ENCODE measurements at places on chromosomes 7 and 10. TPM values are rescaled to one million over a fixed set of nuclear protein-coding genes. Genes with fewer than 3 reads are reported as not detected.
A peak's percentile ranks its signal among the peaks of the same experiment; 100 is the strongest.

The CYP3A5 gene
- 3.4 TPM for total RNA-seq

- DNase-seq, result peak; percentile 71
Measured at GRCh38 chr7:149724661-149725425, 48.5 kb downstream of the ZNF467 start.

DNA sequence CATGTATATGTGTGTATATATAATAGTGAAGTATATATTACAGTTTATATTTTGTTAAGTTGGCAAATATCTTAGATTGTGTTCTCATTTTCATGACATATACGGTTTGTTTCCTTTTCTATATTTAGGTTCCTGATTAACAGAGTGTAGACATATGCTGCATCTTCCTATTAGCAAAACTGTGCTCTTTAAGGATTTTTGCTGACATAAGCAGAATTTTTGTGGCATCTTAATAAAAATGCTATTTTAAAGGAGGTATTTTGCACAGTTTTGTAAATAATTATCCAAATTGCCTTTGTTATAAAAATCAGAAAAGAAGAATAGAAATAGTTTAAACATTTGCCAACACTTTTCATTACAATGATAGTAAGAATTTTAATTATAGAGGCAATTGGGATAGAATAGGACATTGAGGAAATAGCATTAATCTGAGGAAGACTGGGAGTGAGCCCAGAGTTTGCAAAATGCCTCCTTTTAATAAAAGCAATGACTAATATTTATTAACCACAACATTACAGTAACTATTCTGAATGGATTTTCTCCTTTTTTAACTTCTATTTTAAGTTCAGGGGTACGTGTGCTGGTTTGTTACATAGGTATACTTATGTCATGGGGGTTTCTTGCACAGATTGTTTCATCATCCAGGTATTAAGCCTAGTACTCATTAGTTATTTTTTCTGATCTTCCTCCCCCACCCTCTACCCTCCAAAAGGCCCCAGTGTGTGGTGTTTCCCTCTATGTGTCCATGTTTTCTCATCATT lies 38.2 kb downstream of the KCND2 start:
- DNase-seq, result no peak

DNA sequence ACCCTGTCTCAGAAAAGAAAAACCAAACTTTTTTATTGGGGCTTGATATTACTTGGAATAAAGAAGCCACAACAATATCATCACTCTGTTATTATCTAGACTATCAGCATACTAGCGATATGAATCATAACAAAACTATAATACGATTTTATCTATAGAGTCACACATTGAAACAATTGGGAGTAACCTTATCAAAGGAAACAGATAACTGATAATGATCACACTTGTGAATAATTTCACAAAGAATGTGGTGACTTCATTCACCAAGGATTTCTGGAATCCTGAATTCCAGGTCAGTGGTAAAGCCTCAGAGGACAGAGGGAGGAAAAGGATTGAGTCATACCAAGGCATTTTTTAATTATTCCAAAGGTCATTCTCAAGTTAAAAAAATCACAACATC lies 32.1 kb upstream of the NMT2 start:
- no peak for DNase-seq

DNA sequence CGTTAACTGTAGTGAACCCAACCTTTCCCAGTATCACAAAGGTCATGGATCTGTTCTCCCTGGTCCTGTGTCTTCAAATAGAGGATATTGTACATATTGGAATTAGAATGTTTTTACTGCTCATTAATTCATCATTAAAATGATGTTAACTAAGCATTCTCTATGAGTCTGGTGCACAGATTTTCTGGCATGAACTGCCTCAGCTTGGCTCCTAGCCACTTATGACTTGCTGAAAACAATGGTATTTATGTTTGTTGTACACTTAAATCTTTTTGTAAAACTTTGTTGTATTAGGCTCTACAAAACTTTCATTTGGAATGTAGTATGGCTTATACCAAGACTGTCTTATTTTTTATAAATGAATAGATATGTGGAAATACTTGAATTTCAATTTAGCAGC lies 329.4 kb downstream of the TFEC start:
- no peak for DNase-seq

GRCh38 chr7:20834656-20835055 lies 48.0 kb upstream of the SP8 start:
- DNase-seq, result no peak

DNA sequence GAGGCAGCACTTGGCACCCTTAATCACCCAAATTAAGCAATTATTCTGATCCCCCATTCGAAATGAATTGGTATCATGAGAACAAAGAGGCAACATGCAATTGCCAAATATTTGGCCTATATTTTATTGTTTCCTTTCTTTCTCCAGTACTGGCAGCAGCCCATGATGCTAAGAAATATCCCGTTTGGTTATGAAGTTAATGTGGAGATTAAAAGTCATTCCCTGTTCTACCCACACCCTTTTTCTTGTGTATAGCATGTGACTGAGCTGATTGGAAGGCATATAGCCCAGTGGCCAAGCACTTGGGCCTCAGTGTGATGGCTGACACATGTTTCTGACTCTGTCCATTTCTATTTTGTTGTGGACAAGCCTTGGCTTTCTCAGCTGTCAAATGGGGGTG lies 692.3 kb upstream of the GALNT17 start:
- no peak for DNase-seq

The TMEM139 gene
- 1.2 TPM for total RNA-seq

- no peak for DNase-seq
Measured at GRCh38 chr7:36707465-36707864, 16.8 kb downstream of the AOAH start.

The DNAJC12 gene
- 4.1 TPM for total RNA-seq

DNA sequence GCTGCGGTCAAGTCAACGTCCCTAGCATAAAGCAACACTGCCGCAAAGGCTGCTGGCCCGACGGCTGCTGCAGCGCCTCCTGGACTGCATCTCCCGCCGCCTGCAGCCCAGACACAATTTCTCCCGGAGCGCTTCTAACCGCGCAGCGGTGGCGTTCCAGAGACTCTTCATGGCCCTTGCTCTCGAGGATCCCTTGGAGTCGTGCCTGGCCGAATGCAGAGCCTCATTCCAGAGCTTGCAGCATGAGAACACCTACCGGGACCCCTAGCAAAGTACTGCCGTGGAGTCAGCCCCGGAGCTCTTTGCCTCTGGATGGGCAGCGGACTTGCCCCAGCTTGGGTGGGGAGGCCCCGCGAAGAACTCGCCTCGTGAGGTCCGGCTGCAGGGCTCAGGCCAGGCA lies 79.7 kb upstream of the ZNF32 start:
- no peak for DNase-seq

DNA sequence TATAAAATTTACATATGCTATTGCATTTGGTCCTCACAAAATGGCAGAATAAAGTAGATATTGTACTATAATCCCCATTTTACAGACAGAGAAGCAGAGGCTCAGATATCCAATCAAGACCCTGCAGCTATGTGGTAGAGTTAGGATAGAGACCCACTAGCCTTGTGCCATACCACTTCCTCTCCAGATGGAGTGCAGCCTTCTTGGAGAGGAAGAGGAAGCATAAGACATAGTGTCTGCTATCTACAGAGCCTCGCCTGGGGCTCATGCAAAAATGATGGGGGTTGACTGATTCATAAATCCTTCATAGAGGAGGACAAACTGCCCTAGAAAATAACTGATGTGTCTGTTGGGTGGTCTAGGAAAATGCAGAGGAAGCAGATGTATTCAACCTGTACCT lies 447.3 kb downstream of the KCNMA1 start:
- no peak for DNase-seq

The GRM8 gene
- not detected for total RNA-seq

GRCh38 chr7:1368682-1369571 lies 90.3 kb downstream of the MICALL2 start:
- DNase-seq, result peak; percentile 74

The UTF1 gene
- total RNA-seq, result not detected

- no peak for DNase-seq
Measured at GRCh38 chr10:128563387-128563786, 437.2 kb upstream of the MKI67 start.

The ELOVL3 gene
- not detected for total RNA-seq

DNA sequence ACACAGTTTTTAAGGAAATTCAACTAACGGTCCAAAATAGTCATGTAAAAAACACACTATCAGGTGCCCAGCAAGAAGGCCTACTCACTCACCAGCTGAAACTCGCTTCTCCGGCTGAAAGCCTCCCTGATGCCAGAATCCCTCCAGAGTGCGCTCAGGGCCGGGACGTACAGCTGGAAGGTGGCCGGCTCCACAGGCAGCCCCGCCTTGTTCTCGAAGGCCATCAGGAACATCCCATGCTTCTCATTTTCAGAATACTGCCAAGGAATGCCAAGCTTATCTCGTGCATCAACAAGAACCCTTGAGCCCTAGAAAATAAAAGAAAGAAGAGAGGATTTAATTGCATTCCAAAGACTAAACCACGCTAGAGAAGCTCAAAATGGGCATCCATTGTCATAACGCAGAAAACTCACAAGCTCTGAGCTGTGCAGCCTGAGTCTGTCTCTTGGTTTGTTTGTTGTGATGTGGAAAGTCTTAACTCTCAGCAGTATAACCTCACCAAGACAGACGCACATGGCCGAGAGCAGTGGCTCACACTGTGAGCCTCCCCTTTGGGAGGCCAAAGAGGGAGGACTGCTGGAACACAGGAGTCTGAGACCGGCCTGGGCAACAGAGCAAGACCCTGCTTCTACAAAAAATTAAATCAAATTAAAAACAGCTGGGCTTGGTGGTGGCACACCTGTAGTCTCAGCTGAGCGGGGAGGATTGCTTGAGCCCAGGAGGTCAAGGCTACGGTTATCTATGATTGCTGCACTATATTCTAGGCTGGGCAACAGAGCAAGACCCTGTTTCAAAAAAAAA lies 49.1 kb downstream of the GNA12 start:
- no peak for DNase-seq

- DNase-seq, result no peak
Measured at GRCh38 chr7:37494926-37495325, 46.3 kb upstream of the ELMO1 start.

DNA sequence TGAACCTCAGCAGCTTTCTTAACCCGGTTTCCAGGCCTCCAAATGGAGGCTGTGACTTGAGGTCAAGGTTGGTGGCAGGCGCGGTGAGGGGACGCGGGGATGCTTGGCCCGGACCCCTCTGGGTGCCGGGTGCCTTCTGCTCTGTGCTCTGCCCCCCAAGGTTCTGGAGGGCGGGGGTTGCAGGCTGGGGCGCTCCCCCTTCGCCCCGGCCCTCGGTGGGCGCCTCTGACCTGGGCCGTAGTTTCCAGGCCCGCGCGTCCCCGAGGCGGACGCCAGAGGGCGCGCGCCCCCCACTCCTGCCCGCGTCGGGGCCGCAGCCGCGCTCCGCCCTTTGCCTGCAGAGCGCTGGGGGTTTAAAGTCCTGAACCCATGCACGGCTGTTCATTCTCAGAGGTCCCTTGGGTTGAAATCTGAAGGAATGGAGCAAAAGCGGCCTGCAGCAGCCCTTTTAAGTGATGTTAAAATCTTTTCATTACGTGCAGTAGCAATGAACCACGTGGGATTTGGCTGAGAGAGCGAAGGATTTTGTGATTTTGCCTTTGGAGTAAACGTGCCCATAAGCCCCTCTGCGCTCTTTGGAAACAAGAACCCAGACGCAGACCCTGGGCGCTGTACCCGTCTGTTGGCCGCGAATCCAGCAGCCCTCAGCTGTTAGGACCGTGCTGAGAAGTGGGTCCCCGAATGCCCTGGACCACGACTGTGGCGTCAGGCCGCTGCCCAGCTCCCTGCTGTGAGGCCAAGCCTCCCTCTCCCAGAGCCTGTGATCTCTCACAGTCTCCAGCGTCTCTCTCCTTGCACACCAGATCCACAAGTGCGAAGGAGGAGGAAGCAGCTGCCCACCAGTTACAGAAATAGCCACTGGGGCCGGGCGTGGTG lies 135.0 kb downstream of the ACTR3B start:
- DNase-seq, result no peak

GRCh38 chr7:149635561-149636329 lies 137.6 kb downstream of the ZNF467 start:
- DNase-seq, result no peak

The TMEM236 gene
- total RNA-seq, result 1.7 TPM

DNA sequence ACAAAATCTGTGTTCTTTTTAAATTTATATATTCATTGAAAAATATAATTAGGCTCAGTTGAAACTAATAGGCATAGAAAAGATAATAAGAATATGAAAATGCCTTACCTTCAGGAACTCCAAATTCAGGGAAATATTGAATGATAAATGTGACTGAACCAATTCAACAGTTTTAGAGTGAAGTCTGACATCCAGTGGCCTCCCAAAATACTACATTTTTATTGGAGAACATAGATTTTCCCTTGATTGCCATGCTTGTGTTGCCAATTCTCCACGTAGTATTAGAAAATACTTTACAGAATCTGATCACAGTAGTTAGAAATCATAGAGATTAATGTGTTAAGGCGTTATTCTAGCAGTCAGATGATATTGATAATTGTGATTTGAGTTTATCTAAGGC lies 1246.7 kb downstream of the GATA3 start:
- DNase-seq, result no peak

DNA sequence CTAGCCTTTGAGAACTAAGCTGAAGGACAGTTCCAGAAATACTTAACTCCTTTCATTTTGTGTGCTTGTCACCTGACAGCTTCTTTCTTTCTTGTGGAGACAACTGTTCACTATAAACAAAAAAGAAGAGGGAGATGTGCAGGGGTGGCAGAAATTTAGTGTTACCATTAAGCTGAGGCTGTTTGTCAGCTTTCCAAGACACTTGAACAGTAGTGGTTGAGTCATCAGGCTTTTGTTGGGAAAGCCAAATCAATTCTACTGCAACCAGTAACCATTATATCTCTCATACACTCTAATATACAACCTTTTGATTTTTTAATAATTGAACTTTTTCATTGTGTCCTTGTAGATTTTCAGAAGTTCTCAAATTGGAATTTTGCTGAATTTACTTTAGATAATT lies 75.3 kb downstream of the POLL start:
- no peak for DNase-seq

DNA sequence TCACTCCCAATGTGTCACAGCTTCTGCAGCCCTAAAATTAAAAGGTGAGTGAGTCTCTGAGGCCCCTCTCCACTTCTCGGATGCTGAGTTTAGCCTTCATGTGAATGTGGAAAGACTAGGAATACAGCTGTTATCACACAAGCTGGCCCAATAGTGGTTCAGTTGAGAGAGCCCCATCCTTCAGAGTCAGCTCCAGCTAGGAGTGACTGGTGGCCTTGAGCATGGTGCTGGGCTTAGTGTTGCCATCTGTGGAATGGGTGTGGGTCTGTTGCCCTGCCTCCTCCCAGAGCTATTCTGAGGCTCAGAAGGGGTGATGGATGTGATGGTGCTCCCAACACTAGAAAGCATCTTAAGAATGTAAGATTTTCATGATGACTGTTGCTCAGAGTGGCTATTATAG lies 55.8 kb downstream of the FIGNL1 start:
- DNase-seq, result no peak

The CYP26C1 gene
- total RNA-seq, result 0.23 TPM

DNA sequence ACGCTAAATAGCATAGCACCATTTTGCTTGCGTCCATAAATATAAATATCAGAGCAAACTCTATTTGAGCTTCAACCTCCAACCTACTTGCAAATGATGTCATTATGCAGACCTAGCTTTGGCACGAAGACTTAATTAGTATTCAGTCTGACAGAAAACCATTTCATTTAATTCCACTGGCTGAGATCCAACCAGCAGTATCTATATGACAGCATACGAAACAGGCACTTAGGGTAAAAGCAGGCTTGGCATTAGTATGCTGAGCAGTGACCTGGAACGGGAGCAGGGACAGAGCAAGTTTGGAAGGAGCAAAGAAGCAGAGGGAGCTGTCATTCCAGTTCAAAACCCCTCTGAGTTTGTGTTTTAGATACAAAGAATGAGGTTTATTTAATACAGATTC lies 312.5 kb upstream of the CHRM2 start:
- no peak for DNase-seq

The AASS gene
- 42.4 TPM for total RNA-seq

- DNase-seq, result no peak
Measured at GRCh38 chr10:32445036-32445435, 904 bp upstream of the CCDC7 start.

Measured in aorta (tissue), 5 donors.